Activated naive CD8-positive, alpha-beta T cell treated with anti-CD3 and anti-CD28 coated beads for 36 hours (primary cell): ENCODE measurements at places on chromosomes 6 and 20.

DNA sequence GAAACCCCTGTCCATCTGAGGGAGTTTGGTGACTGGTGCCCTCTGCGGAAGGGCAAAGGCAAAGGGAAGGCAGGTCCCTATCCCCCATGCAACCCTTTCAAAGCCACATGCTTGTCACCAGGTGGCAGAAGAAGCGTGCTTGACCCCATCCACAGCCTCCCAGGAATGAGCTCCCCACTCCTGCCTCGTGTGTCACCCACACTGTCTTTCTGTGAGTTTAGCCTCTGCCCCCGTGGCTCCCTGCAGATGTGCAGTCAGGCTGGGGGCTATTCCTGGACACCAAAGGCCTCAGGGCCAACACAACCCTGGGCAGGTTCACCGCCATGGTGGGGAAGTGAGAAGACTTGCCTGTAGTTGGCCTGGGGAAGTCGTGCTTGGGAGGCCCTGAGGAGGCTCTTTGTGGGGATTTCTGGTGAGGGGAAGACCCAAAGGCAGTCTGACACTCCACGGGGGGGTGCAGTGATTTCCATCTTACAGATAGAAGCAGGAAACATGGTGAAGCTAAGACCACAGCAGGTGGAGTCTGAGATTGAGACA lies 16.6 kb upstream of the PCMTD2 start:
- no peak for DNase-seq

DNA sequence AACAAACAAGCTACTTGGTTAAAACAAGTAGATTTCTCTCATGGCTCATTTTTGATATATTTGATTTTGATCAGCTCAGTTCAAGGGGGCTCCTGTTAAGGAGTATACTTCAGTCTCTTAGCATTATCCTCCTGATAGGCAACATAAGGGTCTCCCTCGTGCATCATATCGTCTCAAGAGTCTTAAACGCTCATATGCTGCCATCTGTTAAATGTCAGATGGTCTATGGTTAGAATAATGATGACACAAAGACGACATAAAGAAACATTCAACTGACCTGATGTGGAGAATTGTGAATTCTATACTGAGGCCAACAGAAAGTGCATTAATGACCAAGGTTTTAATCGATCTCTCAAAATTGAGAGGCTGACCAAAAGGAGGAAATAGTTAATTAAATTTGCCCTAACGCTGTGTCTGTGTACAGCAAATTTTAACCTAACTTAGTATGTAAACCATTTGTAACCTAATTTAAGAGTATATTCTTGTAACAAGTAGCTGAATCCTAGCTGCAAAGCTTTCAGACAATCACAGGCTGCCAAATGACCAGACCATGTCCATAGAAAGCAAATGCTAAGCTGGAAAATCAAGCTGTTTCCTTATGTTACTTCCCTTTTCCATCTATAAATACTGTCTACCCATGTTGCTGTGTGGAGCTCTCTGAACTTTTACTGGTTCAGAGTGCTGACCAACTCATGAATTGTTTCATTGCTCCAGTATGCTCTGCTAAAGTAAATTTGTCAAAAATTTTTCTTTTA lies 1688.5 kb downstream of the GRIK2 start:
- no peak for DNase-seq

DNA sequence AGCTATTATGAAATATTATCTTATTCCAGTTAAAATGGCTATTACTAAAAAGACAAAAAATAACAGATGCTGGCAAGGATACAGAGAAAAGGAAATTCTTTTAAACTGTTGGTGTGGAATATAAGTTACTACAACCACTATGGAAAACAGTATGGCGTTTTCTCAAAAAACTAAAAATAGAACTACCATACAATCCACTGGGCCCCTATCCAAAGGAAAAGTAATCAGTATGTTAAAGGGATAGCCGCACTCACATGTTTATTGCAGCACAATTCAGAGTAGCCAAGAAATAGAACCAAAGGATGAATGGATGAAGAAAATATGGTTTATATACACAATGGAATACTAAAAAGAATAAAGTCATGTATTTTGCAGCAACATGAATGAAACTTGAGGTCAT lies 303.8 kb upstream of the ECI2 start:
- no peak for DNase-seq

DNA sequence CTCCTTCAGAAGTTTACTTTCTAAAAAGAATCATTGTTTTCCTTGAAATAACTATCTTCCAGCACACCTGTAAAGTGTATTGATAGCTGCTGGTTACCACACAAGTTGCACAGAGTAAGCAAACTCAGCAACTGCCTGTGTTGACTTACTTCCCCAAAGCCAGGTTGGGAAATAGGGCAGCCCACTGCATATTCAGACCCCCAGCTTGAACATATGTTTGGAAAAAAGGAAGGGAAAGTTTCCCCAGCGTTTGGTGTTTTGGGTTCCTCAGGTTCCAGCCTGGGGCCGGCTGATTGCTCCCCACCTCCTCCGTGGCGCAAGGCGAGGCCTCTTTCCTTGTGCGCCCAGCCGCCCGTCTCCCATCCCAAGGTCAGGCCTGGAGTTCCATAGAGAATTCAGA lies 70.1 kb upstream of the QKI start:
- DNase-seq = no peak

GRCh38 chr6:13248994-13249393 lies 79.3 kb downstream of the TBC1D7 start:
- no peak for DNase-seq

DNA sequence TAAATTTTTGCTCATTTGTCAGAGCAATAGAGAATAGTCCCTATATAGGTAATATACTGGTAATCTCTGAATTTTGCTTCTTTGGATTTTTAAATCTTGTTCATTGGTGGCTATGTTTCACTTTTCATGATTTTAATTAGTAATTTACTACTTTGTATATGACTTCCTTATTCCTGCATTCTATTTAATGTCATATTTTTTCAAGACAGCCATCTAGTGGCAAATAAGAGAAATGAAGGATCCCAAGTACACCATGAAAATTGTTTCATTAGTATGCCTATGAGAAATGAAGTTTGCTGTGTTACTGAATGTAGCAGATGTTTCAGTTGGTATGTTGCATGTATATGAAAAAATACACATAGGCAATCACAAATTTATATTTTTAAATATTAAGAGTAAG lies 82.4 kb downstream of the ZNF292 start:
- DNase-seq = no peak

DNA sequence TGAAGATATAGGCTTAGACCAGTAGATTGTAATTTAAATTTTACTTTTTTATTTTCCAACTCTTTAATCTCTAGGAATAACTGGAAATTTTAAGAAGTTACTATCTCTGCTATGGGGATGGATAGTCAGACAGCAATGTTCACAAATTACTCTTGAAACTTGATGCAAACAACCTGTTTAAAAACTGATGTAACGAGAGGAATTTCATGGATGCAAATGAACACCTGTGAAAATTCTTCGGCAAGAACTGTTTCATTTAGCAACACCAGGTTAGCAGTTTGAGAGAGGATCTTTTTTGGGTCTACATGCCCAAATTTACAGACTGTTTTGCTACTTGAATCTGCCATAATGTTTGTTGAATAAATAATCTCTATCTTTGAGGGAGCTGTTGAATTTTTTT lies 20.0 kb upstream of the RSPH3 start:
- DNase-seq = no peak

- no peak for DNase-seq
Observed at GRCh38 chr20:58883241-58883691, 30.8 kb downstream of the GNAS start.

GRCh38 chr20:59375541-59375940 lies 75.1 kb downstream of the EDN3 start:
- DNase-seq = no peak

GRCh38 chr6:106564476-106564875 lies 64.8 kb downstream of the RTN4IP1 start:
- no peak for DNase-seq

DNA sequence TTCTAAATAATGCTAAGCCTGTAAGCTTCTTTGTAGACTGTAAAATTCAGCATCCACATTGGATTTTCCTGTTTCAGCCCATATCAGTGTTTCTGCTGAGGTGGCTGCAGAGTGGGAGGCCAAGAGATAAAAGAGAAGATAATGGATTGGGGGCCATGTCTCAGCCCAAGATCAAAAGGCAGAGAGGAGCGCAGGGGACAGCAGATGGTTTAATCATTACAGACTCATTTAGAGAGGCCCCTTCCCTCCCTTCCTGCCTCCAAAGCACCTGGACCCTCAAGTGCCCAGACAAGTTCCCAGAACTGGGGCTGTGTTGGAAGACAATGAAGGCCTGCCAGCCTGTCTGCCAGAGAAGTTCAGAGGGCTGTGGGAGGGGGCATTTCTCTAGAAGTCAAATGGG lies 20.4 kb upstream of the CTNNBL1 start:
- DNase-seq = no peak

- no peak for DNase-seq
Observed at GRCh38 chr20:62550087-62550632, 74.4 kb upstream of the GATA5 start.

- no peak for DNase-seq
Observed at GRCh38 chr6:52746213-52746612, 17.1 kb downstream of the GSTA2 start.

GRCh38 chr6:170375661-170376060 lies 69.1 kb downstream of the FAM120B start:
- no peak for DNase-seq

DNA sequence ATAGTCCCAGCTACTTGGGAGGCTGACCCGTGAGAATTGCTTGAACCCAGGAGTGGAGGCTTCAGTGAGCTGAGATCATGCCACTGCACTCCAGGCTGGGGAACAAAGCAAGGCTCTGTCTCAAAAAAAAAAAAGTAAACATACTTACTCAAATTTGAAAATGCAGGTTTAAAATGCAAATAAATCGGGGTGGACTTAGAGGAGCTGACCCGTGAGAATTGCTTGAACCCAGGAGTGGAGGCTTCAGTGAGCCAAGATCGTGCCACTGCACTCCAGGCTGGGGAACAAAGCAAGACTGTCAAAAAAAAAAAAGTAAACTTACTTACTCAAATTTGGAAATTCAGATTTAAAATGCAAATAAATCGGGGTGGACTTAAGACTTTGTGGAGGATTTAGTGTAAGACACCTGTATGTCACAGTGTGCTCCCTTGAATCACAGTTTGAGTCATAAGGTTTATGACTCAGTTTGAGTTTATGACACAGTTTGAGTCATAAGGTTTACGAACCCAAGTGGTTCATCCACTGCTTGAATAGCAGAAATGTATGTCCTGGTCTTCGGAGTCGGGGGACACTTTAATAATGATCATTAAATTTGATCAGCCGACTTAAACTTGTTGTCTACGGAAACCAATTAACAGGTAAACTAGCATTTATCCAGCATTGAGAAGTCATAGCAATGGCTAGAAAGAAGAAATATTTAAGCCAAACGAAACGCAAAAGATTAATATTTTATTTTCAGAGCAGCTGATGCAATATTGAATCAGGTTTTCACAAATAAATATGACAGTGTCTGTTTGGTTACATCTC lies 6.8 kb upstream of the MRPS10 start:
- no peak for DNase-seq

GRCh38 chr6:166419286-166419685 lies 36.5 kb upstream of the MPC1 start:
- peak; percentile 75 for DNase-seq

DNA sequence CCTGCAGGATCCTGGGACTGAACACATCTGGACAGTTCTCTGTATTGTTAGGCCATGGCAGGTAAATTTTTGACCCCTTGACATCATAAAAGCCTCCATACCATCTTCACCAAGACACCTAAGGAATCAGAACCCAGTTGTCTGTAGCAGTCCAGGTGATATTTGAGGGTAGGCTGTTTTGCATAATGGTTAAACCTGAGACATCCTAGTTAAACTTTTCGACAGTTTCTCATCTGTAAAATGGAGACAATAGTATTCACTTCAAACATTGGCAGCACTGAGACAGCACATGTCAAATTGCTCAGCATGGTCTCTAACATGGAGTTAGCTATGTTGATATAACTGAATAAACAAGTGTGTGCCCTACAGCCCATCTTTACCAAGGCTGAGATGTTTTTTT lies 24.8 kb downstream of the C6orf62 start:
- no peak for DNase-seq

- no peak for DNase-seq
Observed at GRCh38 chr6:49979584-49979983, 10.2 kb upstream of the DEFB113 start.

DNA sequence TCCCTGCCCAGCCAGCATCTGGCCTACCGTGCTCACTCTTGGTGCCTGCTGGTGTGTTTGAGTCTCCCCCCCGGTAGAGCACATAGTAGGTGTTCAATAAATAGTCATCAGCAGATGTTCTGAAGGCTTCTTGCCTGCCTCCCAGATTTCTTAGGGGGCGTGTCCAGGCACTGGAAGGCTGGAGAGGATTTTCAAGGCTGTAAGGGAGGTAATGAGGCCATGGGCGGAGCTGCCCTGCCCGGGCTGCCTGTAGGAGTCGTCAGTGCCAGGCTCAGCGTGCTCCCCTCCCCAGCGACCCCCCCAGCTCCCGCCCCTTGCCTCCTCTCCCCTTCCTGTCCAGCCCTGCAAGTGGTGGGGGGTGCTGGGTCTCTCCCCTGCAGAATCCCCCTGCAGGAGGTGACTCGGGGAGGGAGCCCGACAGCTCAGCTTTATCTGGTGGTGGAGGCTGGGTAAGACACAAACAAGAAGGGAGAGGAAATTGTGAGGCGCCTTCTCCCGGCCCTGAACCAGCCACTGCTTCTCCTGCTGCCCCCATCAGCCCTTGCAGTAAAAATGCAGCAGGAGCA lies 55.9 kb downstream of the BCAS4 start:
- no peak for DNase-seq

GRCh38 chr6:36219081-36219480 lies 22.5 kb downstream of the BRPF3 start:
- DNase-seq = no peak

- DNase-seq = no peak
Observed at GRCh38 chr6:160967833-160968232, 23.7 kb upstream of the MAP3K4 start.

GRCh38 chr6:80022803-80023202 lies 18.4 kb downstream of the TTK start:
- DNase-seq = no peak

GRCh38 chr6:105483492-105483891 lies 80.6 kb upstream of the PREP start:
- DNase-seq = no peak

- DNase-seq = no peak
Observed at GRCh38 chr20:50723672-50724071, 7.7 kb upstream of the PARD6B start.
